A549 treated with Hydrocortisone at 1 μM for 4 hours (cell line): ENCODE measurements at places on chromosomes 3 and 15. TPM values are rescaled to one million over a fixed set of nuclear protein-coding genes. Genes with fewer than 3 reads are reported as not detected.

HIGD2B gene
- total RNA-seq, result not detected in 5 replicates

HTR3E gene
- total RNA-seq, result not detected in 5 replicates

RTF1 gene
- 16.6 to 24.3 TPM (median 20.5 TPM) in 5 replicates for total RNA-seq

DUOXA1 gene
- 0.07 to 0.18 TPM (median 0.08 TPM) in 5 replicates for total RNA-seq
